ENCODE measurements at places on chromosomes 5 and 9. TPM values are rescaled to one million over a fixed set of nuclear protein-coding genes. Genes with fewer than 3 reads are reported as not detected.

DNA sequence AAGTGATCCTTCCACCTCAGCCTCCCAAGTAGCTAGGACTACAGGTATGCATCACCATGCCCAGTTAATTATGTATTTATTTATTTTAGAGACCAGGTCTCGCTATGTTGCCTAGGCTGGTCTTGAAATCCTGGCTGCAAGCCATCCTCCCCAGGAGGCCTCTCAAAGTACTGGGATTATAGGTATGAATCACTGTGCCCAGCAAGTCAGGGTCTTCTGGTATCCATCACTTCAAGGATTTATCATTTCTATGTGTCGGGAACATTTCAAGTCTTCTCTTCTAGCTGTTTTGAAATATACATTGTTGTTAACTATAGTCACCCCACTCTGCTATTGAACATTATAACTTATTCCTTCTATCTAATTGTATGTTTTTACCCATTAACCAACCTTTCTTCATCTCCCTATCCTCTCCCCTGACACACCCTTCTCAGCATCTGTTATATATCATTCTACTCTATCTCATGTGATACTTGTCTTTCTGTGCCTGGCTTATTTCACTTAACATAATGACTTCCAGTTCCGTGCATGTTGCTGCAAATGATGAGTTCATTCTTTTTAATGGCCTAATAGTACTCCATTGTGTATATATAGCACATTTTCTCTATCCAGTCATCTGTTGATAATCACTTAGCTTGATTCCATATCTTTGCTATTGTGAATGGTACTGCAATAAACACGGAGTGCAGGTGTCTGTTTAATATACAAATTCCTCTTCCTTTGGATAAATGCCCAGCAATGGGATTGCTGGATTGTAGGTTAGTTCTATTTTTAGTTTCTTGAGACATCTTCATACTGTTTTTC lies 26.4 kb downstream of the UTP15 start:
- no peak for DNase-seq

GRCh38 chr9:117718701-117719100 lies 14.5 kb downstream of the TLR4 start:
- DNase-seq, result no peak

GRCh38 chr5:60382716-60383115 lies 317.2 kb downstream of the DEPDC1B start:
- no peak for DNase-seq

DNA sequence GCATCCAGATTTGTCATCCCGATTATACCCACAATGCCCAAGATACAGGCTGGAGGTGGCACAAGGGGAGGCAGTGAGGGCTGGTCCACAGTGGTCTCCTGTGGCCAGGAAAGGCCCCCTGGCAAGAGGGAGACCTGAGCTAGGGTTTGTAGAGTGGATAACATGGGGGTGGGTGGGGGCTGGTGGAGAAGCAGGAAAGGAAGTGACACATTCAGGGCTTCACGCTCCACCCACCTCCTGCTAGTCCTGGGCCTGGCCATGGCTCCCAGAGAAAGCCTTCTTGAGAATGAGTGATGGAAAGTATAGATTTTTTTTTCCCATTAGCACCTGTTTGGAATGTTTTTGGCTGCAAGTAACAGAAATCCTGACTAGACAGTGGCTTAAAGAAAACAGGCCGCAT lies 81.3 kb downstream of the ANKRD33B start:
- DNase-seq, result no peak

Gene EXOSC3
- total RNA-seq, result 81.0 TPM
